Stimulated activated CD8-positive, alpha-beta memory T cell treated with anti-CD3 and anti-CD28 coated beads, Interleukin-2, amount 100 ng/mL, for 48 hours (primary cell): ENCODE measurements at places on chromosomes 1 and 21.

DNA sequence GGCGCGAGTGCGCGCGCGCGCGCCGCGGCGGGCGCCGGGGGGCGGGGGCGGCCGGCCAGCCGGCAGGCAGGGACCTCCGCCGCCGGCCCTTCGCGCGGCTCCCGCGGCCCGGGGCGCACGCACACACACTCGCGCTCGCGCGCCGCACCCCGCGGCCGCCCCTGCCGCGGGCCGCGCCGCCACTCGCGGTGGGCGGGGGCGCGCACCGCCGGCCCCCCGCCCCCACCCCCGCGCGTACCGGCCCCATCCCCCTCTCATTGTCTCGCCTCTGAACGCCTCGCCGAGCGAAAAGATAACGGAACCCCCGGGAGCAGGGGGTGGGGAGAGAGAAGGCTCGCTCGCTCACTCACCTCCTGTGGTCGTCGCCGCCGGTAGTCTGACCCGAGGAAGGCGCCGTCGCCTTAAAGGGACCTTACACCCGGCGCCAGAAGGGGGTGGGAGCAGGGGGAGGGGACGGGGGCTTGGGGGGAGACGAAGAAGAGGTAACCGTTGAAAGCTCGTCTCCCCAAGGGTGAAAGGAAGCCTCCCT lies 428 bp downstream of the POGZ start:
- DNase-seq: peak; percentile 33

GRCh38 chr1:167620002-167620401 lies 10.0 kb upstream of the RCSD1 start:
- no peak for DNase-seq

DNA sequence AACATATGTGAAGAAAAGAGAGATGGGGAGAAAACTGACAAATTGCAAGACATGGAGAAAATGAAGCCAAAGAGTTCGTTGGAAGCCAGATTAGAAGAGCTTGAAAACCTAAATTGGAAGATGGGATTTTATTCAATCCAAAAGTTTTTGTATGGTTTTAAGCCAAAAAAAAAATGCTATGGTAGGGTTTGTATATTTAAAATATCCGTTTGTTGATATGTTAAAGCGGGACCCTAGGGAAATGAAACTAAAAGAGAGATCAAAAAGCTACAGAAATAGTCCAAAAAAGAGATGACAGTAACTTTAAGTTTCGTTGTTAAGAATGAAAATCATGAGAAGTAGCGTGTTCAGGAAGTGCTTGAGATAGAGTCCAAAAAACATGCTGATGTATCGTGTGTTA lies 617.7 kb upstream of the ADGRL2 start:
- no peak for DNase-seq

- DNase-seq: no peak
Measured at GRCh38 chr1:15526021-15526489, 593 bp upstream of the DNAJC16 start.

DNA sequence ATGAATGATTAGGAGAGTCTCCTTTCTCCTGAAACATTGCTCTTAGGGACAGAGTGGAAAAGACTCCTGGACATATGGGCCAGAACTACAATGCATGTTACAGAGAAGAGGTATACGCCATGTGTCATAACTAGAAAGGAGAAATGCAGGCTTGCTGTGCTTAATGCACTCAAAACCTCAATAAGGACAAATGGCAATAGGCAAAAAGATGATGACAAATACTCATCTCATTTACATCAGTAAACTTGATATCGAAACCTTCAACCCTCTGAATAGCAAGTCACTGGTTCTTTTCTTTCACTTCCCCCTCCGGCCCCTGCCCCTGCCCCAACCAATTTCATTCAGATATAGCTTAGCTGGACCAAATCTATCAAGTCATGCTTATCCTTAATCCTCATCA lies 1.9 kb upstream of the GPR88 start:
- DNase-seq: no peak

DNA sequence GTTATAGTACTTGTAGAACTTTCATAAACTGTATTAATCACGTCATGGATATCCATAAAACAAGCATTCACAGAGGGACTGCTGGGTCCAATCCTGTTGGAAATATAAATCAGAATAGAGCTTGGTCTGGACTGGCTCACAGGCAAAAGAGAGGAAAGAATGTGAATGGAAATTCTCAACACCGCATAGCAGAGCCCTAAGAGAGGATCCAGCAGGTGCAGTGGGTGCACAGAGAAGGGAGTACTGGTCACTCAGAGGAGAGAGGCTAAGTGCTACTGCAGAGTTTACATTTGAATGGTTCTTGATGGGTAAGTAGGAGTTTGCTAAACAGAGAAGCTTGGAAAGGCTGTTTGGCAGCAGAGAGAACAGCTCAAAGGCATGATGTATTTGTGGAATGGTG lies 231.7 kb downstream of the PAPPA2 start:
- no peak for DNase-seq

DNA sequence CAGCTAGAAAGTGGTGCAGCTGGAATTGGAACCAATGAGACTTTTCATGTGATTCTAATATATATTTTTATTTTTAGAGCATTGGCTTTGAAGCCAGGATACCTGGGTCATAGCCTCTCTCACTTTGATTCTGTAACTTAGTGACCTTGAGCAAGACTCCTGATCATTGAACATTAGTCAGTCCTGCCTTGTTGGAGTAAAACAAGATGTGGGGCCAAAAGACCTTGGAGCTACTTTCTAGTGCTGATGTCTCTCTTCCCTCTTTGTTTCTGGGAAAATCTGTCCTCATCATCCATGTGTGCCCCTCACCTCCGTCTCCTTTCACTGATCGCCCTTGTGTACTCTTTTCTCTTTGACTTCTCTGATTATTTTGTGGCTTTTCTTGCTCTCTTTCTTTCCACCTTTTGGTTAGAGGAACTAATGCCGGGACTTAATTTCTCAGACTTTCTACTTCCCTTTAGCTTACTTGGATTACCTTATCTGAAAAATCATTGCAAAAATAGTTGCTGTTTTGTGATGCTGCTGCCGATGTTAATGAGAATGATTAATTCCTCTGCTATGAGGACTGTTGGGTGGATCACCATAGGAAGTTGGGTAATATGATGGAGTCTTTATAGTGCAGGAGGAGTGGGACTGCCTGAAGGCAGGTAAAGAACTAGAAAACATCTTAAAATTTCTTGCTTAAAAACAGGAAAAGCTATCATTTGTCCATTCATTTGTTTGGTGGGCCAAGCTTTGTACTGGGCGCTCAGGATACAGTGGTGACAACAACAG lies 72.0 kb downstream of the NOS1AP start:
- no peak for DNase-seq
